ENCODE measurements at places on chromosomes 2 and 18. TPM values are rescaled to one million over a fixed set of nuclear protein-coding genes. Genes with fewer than 3 reads are reported as not detected.
A peak's percentile ranks its signal among the peaks of the same experiment; 100 is the strongest.

DNA sequence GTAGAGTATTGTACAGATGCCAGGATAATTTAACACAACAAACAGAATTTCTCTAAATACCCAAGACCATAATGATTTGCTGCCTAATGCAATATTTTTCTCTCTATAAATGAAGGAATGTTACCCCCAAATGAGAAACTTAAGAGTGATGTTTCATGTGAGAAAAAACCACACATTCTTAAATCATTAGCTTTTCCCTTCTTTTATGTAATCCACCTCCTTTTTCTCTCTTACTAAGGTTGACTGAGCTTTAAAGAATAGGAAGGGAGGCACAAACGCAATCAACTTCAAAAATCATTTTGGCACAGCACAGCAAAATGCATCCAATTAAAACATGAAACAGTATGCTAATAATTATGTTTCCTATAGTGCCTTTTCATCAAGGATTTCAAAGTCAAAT lies 698.1 kb upstream of the CDH2 start:
- H3K27ac ChIP-seq = no peak overlapping the region
- H3K27me3 ChIP-seq = no peaks in the 10 kb centered on the region
- H3K4me3 ChIP-seq = no peak overlapping the region
- no peaks in the 10 kb centered on the region for H3K4me1 ChIP-seq
- H3K36me3 ChIP-seq = no peaks in the 10 kb centered on the region

GRCh38 chr2:161796192-161796591 lies 172.0 kb downstream of the SLC4A10 start:
- no peaks in the 10 kb centered on the region for H3K36me3 ChIP-seq
- no peaks in the 10 kb centered on the region for H3K4me1 ChIP-seq
- no peak overlapping the region for H3K4me3 ChIP-seq

DNA sequence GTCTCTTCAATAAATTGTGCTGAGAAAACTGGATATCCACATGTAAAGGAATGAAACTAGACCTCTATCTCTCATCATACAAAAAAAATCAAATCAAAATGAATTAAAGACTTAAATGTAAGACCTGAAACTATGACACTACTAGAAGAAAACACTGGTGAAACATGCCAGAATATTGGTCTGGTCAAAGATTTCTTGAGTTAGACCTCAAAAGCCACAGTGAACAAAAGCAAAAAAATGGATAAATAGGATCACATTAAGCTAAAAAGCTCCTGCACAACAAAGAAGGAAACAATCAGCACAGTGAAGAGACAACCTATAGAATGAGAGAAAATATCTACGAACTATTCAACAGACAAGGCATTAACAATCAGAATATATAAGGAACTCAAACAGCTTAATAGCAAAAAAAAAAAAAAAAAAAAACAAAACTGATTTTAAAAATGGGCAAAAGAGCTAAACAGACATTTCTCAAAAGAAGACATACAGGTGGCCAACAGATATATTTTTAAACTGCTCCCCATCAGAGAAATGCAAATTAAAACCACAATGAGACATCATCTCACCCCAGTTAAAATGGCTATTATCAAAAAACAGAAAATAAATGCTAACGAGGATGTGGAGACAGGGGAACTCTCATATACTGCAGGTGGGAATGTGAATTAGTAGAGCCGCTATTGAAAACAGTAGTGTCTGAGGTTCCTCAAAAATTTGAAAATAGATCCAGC lies 66.3 kb downstream of the NCKAP1 start:
- no peak overlapping the region for H3K4me3 ChIP-seq
- H3K27me3 ChIP-seq = no peaks in the 10 kb centered on the region
- no peak for DNase-seq
- no peak overlapping the region for H3K27ac ChIP-seq

DNA sequence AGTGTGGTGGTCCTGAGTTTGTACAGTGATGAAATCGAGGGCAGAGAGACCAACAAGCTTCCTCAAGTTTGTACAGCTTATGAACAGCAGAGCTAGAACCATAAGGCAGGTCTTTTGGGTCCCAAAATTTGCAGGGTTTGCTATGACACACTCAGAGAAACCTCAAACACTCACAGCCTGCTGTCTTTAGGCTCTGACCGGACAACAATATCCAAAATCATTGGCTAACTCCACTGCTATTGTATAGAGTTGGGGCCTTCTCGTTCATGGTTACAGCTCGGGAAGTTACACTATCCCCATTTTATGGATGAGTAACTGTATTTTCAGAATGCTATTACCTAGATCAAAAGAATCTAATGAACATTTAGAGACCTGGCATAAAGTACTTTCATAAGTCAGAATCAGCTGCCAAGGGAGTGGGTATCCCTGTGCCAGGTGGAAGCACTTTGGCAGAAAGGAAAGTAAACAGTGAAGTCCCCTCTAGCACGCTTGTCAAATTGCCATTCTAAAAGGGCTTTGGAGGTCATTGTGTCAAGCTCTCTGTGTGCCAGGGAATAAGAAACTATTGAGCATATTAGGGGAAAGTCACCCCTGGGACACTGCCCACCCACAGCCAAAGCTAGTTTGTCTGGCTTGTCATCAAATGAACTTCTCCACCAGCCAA lies 331.8 kb downstream of the ALK start:
- no peak overlapping the region for H3K27ac ChIP-seq
- H3K4me1 ChIP-seq = no peaks in the 10 kb centered on the region
- H3K27me3 ChIP-seq = peaks cover 5% of the 10 kb centered on the region
- DNase-seq = no peak

MARCO gene
- total RNA-seq = not detected

GRCh38 chr2:218981390-218981880 lies 3.5 kb downstream of the FEV start:
- peaks cover 6% of the 10 kb centered on the region for H3K4me1 ChIP-seq
- no peak overlapping the region for H3K27ac ChIP-seq
- H3K4me3 ChIP-seq = peak overlapping the region; percentile 75
- no peaks in the 10 kb centered on the region for H3K36me3 ChIP-seq
- DNase-seq = no peak

FBXO48 gene
- total RNA-seq = 0.81 TPM

GRCh38 chr2:216606551-216607276 lies 26.5 kb upstream of the IGFBP2 start:
- no peak overlapping the region for H3K27ac ChIP-seq
- peak overlapping the region; percentile 19 for H3K4me3 ChIP-seq
- no peak for DNase-seq

All from glutamatergic neuron (in vitro differentiated cells).